ENCODE measurements at places on chromosomes 7 and 10. TPM values are rescaled to one million over a fixed set of nuclear protein-coding genes. Genes with fewer than 3 reads are reported as not detected.

SPDYE6 gene
- 0.16 TPM for polyA plus RNA-seq

GRCh38 chr10:78966182-78966787, 102.5 kb upstream of the ZMIZ1 start:
- H3K4me1 ChIP-seq, result no peaks in the 10 kb centered on the region
- no peaks in the 10 kb centered on the region for H3K36me3 ChIP-seq
- H3K27me3 ChIP-seq, result no peaks in the 10 kb centered on the region
- DNase-seq, result no peak

DNA sequence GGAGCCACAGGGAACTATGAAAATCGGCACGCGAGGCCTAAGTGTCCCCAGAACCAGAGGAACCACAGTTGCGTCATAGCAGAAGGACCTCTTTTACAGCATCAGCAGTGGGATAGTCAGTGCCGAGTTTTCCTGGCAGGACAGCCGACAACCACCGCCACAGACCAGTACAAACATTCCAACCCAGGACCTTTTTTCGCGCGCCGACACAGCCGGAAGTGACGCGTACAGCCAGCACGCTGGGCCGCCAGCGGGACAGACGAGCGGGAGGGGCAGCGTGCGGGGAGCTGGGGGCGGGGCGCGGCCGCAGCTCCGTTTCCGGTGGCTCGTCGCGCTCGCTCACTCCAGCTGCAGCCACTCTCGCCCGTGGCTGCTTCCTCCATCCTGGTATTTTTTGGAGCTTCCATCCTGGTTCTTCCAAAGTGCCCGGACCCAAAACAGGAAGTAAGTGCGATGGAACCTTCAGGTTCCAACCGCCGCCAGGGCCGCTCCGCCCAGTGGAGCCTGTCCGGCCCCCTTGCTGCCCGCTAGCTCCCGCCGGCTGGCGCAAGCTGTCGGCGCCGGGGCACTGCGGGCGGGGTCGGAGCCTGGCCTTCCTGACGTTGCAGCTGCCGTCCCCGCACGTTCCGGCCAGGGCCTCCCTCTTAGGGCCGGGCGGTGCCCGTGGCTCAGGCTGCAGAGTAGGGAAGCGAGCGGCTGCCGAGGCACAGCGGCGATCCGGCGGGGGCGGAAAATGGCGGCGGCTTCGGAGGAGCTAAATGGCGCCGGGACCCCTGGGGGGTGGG, at the start of gene DMTF1:
TSS of gene DMTF1 (plus strand) at position 342 of the 785 bp plus-strand sequence. CDS start 12,489 bp downstream, outside the sequence.
- H3K27me3 ChIP-seq, result no peaks in the 10 kb centered on the region
- peak within 1 kb of the TSS; percentile 97 for H3K4me3 ChIP-seq
- DNase-seq, result peak; percentile 93

GRCh38 chr10:63363951-63364350, 101.8 kb downstream of the JMJD1C start:
- no peaks in the 10 kb centered on the region for H3K36me3 ChIP-seq
- no peaks in the 10 kb centered on the region for H3K27me3 ChIP-seq
- H3K27ac ChIP-seq, result no peak overlapping the region
- no peak overlapping the region for H3K4me3 ChIP-seq
- H3K4me1 ChIP-seq, result no peaks in the 10 kb centered on the region
- DNase-seq, result no peak

DNA sequence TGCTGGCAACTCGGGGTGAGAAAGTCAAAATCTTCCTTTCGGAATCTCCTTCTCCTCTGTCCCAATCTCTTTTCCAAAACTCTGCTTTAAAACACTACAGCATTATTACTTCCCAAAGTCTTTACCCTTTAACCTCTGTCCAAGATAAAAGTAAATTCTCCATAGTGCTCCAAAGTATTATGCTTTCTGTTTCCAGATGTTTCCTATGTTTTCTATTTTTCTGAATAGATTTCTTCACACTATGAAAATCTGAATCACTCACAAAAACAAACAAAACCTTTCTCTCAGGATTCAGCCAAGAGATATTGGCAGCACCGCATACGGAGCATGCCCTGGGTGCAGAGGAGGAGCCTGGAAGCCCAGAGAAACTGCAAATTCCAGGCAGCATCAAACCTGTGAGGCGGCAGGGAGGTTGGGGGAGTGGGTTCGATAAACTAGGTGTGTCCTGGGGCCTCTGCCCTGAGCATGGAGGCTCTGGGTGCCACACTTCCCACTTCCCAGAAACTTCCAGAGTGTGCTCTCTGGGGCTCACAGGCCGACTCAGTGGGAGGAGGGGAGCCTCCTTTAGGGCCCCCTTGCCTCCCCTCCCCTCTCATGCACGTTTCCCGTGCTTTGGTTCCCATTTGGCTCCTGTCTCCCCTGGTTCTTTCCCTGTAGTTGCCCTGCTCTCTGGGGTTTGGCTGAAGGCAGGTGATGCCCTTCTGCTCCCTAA, 35.6 kb downstream of the VIPR2 start:
- no peaks in the 10 kb centered on the region for H3K4me1 ChIP-seq
- DNase-seq, result no peak
- H3K27me3 ChIP-seq, result no peaks in the 10 kb centered on the region
- no peaks in the 10 kb centered on the region for H3K36me3 ChIP-seq
- no peak overlapping the region for H3K27ac ChIP-seq

- H3K4me1 ChIP-seq, result no peaks in the 10 kb centered on the region
- no peak overlapping the region for H3K27ac ChIP-seq
- H3K36me3 ChIP-seq, result no peaks in the 10 kb centered on the region
- no peak for DNase-seq
Measured at GRCh38 chr10:59586407-59586891, 123.2 kb downstream of the SLC16A9 start.

GRCh38 chr7:76233538-76234281, 32.0 kb downstream of the SRRM3 start:
- no peaks in the 10 kb centered on the region for H3K27me3 ChIP-seq
- no peak for DNase-seq
- no peak overlapping the region for H3K27ac ChIP-seq
- H3K4me1 ChIP-seq, result peaks cover 5% of the 10 kb centered on the region
- no peaks in the 10 kb centered on the region for H3K36me3 ChIP-seq

DNA sequence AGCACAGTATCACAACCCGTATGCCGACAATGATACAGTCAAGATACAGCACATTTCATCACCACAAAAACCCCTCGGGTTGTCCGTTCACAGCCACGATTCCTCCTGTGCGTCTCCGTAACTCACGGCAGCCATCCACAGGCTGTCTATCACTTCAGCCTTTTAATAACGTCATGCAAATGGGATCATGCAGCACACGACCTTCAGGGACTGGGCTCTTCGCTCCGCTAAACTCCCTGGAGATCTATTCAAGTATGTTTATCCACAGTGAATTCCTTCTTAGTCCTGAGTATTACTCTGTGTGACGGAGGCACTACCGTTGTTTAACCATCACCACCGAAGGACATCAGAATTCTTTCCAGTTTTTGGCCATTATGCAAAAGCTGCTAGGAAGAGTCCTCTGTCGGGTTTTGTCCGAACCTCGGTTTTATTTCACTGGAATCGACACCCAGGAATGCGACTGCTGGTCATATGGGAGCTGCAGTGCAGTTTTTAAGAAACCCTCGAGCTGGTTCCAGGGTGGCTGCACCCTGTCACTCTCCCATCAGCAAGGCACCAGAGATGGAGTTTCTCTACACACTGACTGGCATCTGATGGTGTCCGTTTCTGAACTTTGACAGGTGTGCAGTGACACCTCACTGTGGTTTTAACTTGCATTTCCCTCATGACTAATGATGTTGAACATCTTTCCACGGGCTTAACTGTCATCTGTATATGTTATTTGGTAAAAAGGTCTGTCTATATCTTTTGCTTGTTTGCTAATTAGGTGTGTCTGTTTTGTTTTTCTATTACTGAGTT, 193.6 kb downstream of the MAD1L1 start:
- no peaks in the 10 kb centered on the region for H3K36me3 ChIP-seq
- H3K4me3 ChIP-seq, result peak overlapping the region; percentile 13
- H3K27ac ChIP-seq, result peak overlapping the region; percentile 18
- H3K4me1 ChIP-seq, result peaks cover 20% of the 10 kb centered on the region
- no peak for DNase-seq

DNA sequence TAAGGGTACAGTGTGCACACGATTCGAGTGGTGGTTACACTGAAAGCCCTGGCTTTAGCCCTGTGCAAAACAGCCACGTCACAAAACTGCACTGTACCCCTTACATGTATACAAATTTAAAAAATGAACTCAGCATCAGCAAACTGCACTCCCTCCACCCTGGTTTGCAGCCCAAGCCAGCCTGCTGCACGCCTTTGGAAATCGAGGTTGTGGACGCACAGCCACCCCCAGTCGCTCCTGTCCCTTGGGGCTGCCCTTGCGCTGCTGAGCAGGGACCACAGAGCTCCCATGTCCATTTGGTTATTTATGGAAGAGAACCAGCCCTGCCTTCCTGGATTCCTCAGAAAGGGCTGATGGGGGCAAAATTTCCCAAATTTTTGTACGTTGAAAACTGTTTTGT, 98.8 kb downstream of the INPP5A start:
- no peak overlapping the region for H3K4me3 ChIP-seq
- H3K4me1 ChIP-seq, result peaks cover 8% of the 10 kb centered on the region
- no peak overlapping the region for H3K27ac ChIP-seq
- no peaks in the 10 kb centered on the region for H3K36me3 ChIP-seq
- no peak for DNase-seq

DNA sequence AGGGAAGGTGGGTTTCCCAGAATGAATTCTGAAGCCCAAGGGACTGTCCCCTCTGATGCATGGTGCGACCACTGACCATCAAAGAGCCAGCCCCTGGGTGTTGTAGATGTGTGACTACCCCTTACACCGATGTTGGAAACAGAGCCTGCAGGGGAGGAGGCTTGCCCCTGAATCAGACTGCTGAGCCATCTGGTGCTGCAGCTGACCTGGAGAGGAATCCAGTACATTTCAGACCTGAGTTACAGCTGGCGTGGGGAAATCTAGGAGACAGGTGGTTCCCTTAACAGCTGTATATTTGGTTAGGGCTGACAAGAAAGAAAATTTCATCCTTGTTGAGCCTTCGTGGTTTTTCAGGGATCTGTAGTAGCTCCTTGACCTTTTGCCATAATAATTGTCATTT, 195.5 kb downstream of the CELF2 start:
- peaks cover 68% of the 10 kb centered on the region for H3K36me3 ChIP-seq
- no peak for DNase-seq
- peaks cover 99% of the 10 kb centered on the region for H3K4me1 ChIP-seq
- H3K4me3 ChIP-seq, result peak overlapping the region; percentile 23
- no peaks in the 10 kb centered on the region for H3K27me3 ChIP-seq

GRCh38 chr10:33386926-33387325, 52.5 kb upstream of the NRP1 start:
- H3K36me3 ChIP-seq, result no peaks in the 10 kb centered on the region
- no peak overlapping the region for H3K27ac ChIP-seq
- H3K4me1 ChIP-seq, result no peaks in the 10 kb centered on the region
- no peak overlapping the region for H3K4me3 ChIP-seq

DNA sequence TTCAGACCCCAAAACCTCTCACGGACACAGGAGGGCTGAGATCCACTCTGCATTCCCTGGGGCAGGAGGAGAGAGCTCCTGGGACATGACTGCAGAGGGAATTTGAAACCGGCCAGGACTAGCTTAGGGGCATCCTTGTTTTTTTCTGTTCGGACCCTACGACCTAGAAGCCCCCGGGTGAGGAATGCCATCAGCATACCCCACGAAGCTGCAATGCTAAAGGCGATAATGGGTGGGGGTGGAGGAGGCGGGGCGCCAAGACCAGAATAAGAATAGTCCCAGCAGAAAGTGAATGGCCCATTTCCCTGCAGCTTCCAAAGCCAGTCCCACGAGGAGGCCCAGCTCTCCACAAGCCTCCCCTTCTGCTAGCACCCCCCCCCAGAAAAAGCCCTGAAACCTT, 4.0 kb downstream of the PDGFA start:
- no peak overlapping the region for H3K27ac ChIP-seq
- H3K27me3 ChIP-seq, result no peaks in the 10 kb centered on the region
- no peak overlapping the region for H3K4me3 ChIP-seq
- H3K36me3 ChIP-seq, result no peaks in the 10 kb centered on the region
- peaks cover 30% of the 10 kb centered on the region for H3K4me1 ChIP-seq

DNA sequence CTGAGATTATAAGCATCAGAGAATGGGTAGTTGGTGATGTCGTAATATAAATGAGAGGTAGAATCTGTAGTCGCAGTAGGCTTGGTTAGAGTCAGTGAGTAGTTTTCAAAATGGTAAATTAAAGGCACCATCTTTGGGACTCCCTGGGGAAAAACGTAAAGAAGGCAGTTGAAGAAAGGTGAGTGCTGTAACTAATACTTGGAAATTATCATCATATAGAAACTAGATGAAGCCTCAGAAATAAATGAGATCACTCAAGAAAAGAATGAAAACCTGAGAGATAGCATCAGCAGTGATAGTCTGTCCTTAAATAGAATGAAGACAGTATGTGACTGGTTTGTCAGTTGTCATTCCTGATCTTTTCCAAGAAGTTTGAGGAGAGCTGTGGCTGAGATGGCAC, 23.8 kb downstream of the PALS2 start:
- H3K27me3 ChIP-seq, result no peaks in the 10 kb centered on the region
- H3K27ac ChIP-seq, result no peak overlapping the region
- H3K4me1 ChIP-seq, result peaks cover 11% of the 10 kb centered on the region
- no peak for DNase-seq
- no peaks in the 10 kb centered on the region for H3K36me3 ChIP-seq
- peak overlapping the region; percentile 49 for H3K4me3 ChIP-seq

- H3K4me1 ChIP-seq, result no peaks in the 10 kb centered on the region
- H3K27ac ChIP-seq, result no peak overlapping the region
- peaks cover 11% of the 10 kb centered on the region for H3K27me3 ChIP-seq
- no peak overlapping the region for H3K4me3 ChIP-seq
- DNase-seq, result no peak
Measured at GRCh38 chr10:3494838-3495230, 290.2 kb downstream of the KLF6 start.

DNA sequence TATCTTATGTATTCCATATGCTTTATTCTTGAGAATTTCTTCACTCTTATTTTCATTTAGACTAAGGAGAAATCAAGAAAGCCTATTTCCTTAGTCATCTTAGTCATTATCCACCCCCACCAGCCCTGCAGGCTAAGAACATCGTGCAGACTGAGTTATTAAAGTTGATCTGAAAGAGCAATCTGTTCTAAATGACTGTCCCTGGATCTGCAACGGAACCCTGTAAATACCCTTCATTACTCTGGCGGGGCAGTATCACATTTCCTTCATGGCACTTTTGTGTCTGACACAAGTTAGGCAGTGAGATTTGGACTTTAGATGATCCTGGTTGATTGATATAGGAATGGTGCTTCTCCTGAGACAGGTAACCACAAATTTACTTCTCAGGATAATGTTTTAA, 3.5 kb upstream of the MYPN start:
- no peak for DNase-seq
- H3K27ac ChIP-seq, result no peak overlapping the region
- H3K4me3 ChIP-seq, result no peak overlapping the region

GRCh38 chr7:154431045-154431444, 378.8 kb downstream of the DPP6 start:
- H3K27me3 ChIP-seq, result no peaks in the 10 kb centered on the region
- DNase-seq, result no peak
- no peak overlapping the region for H3K27ac ChIP-seq
- no peaks in the 10 kb centered on the region for H3K36me3 ChIP-seq
- no peak overlapping the region for H3K4me3 ChIP-seq

DNA sequence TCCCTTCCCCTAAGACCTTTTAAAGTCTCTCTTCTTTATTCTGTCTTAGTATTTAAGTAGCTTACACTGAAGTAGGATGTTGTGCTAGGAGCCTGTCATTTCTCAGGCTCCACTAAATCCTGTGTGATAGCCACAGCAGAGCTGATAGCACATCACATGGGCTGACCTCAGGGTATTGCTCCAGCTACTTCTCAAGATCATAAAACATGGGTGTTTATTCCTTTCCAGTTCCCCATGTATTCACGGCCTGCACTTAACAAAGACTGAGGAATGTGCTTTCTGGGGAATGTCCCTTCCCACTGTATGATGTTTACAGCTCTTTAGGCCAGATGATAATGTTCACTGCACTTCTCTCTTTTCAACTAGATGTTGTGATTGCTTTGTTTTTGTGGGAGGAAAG, 1086.8 kb downstream of the KCNMA1 start:
- H3K4me1 ChIP-seq, result no peaks in the 10 kb centered on the region
- H3K27ac ChIP-seq, result no peak overlapping the region
- H3K27me3 ChIP-seq, result no peaks in the 10 kb centered on the region
- DNase-seq, result no peak
- no peaks in the 10 kb centered on the region for H3K36me3 ChIP-seq

Data from CD4-positive, CD25-positive, alpha-beta regulatory T cell (primary cell).